ENCODE measurements at places on chromosomes 11 and 22.
A peak's percentile ranks its signal among the peaks of the same experiment; 100 is the strongest.

DNA sequence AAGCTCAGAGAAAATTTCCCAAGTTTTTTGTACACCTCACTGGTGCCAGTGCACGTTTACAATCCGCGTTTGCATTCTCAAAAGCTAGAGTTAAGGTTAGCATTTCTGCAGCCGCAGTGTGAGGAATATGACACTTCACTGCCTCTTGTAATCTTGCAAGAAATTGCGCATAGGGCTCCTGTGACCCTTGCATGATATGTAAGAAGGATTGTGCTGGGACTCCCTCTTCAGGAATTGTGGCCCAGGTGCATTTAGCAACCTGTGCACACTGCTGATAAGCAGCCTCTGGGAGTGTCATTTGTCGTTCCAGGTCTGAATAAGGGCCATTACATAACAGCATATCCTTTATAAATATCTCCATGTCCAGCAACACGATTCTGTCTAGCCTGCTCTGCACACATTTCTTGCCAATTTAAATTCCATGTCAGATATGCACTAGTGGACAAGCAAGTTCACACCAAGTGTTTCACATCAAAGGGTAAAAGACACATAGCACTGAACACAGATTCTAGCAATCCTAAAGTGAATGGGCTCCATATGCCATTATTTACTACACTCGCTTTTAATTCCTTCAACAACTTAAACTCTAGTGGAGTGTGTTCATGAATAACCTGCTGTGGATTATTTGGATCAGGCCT is 69.2 kb upstream of the INCENP start:
- peak; percentile 9 for DNase-seq

GRCh38 chr11:63680834-63681320 is 423 bp upstream of the RTN3 start:
- peak; percentile 2 for DNase-seq

DNA sequence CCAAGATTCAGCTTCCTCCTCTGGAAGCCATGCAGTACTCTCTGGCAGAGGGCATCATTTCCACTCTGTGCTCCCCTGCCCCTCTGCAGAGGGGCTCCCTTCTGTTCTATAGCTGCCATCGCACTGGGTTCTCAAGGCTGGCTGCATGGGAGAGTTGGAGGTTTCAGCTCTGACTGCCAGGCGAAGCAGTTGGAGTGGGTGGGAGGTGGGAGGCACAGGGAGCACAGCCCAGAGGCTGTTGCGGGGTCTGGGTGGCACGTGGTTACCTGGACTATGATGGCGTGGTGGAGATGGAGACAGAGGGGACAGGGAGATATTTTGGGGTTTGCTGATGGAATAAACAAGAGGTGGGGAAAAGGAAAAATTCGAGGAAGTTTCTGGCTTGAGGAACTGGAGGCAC is 4.8 kb downstream of the PMM1 start:
- DNase-seq = no peak

DNA sequence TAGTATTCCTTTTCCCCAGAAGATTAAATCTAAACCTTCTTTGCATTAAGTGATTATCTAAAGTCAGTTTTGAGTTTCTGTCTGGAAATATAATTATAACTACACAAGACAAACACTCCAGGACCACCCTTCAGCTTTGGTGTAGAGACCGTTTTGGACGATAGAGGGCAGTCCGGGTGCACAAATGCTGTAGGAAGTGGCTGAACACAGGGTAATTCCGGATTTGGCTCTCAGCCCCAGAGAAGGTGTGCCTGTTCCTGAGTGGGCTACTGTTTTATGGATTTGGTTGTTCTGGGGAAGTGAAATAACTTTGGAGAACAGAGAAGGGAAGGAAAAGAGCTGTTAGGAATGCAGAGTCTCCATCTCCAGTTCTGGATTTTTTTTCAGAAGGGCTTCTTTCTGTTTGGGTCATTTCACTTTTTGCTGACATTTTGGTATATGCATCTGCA is 14.8 kb downstream of the EXT2 start:
- DNase-seq = peak; percentile 57

- DNase-seq = no peak
These were observed 11.1 kb downstream of the ZP1 start for GRCh38 chr11:60878245-60879101.

- no peak for DNase-seq
These were observed 137.2 kb downstream of the RBFOX2 start for GRCh38 chr22:35891442-35891841.

- DNase-seq = no peak
These were observed 59.9 kb downstream of the TRAF6 start for GRCh38 chr11:36450110-36450572.

- no peak for DNase-seq
These were observed 8.9 kb downstream of the RELT start for GRCh38 chr11:73384872-73385689.

GRCh38 chr22:37638391-37639069 is 939 bp upstream of the SH3BP1 start:
- peak; percentile 26 for DNase-seq
